ENCODE measurements at places on chromosomes 16 and 17. TPM values are rescaled to one million over a fixed set of nuclear protein-coding genes. Genes with fewer than 3 reads are reported as not detected.

The KRT14 gene
- polyA plus RNA-seq: 0.03 TPM

The TAC4 gene
- not detected for polyA plus RNA-seq

The COASY gene
- polyA plus RNA-seq: 141 TPM

The ACSM2A gene
- 0.05 TPM for polyA plus RNA-seq

The TPSD1 gene
- polyA plus RNA-seq: 0.10 TPM

The ZNF764 gene
- polyA plus RNA-seq: 5.1 TPM

The TERB1 gene
- not detected for polyA plus RNA-seq

The PKMYT1 gene
- polyA plus RNA-seq: 2.0 TPM

The SMARCE1 gene
- 55.9 TPM for polyA plus RNA-seq

The KRTAP1-5 gene
- polyA plus RNA-seq: not detected

The UTS2R gene
- polyA plus RNA-seq: 0.10 TPM

The CD300E gene
- polyA plus RNA-seq: 0.27 TPM

The FGF11 gene
- 4.4 TPM for polyA plus RNA-seq

The NSRP1 gene
- polyA plus RNA-seq: 15.3 TPM

The TM4SF5 gene
- 0.34 TPM for polyA plus RNA-seq

The KRTAP3-2 gene
- polyA plus RNA-seq: not detected

The AIPL1 gene
- polyA plus RNA-seq: not detected

The MCRIP2 gene
- 124 TPM for polyA plus RNA-seq

The SLC16A11 gene
- polyA plus RNA-seq: 0.77 TPM

The ST6GALNAC2 gene
- 8.7 TPM for polyA plus RNA-seq

The ZNF205 gene
- polyA plus RNA-seq: 4.6 TPM

The DHX58 gene
- polyA plus RNA-seq: 1.3 TPM

The RND2 gene
- 0.09 TPM for polyA plus RNA-seq

The KIF2B gene
- polyA plus RNA-seq: not detected

The ITGAD gene
- 0.05 TPM for polyA plus RNA-seq

The NTN3 gene
- 0.01 TPM for polyA plus RNA-seq

All from psoas muscle (tissue), 8 donors.